Fibroblast of skin of scalp (primary cell): ENCODE measurements at places on chromosomes 16 and 17.

- no peak for DNase-seq
Measured at GRCh38 chr16:15843635-15844279, 13.1 kb downstream of the MYH11 start.

DNA sequence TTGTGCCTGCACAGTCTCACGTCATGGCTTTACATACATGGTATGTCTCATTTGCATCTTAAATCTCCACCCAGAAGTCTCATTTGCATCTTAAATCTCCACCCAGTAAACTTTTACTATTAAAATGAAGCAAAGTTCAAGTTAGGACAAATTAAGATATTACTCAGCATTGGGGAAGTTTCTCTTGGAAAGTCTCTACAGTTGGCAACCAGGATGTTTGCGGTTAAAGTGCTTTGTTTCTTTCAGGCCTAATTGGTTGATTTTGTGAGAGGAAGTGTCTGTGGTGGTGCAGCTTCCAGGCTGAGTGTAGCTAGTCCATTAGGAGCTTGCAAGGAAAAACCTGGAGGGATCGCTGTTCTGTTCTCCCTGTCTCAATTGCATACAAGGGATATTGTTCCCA lies 1373.3 kb upstream of the GOT2 start:
- DNase-seq = peak; percentile 68

DNA sequence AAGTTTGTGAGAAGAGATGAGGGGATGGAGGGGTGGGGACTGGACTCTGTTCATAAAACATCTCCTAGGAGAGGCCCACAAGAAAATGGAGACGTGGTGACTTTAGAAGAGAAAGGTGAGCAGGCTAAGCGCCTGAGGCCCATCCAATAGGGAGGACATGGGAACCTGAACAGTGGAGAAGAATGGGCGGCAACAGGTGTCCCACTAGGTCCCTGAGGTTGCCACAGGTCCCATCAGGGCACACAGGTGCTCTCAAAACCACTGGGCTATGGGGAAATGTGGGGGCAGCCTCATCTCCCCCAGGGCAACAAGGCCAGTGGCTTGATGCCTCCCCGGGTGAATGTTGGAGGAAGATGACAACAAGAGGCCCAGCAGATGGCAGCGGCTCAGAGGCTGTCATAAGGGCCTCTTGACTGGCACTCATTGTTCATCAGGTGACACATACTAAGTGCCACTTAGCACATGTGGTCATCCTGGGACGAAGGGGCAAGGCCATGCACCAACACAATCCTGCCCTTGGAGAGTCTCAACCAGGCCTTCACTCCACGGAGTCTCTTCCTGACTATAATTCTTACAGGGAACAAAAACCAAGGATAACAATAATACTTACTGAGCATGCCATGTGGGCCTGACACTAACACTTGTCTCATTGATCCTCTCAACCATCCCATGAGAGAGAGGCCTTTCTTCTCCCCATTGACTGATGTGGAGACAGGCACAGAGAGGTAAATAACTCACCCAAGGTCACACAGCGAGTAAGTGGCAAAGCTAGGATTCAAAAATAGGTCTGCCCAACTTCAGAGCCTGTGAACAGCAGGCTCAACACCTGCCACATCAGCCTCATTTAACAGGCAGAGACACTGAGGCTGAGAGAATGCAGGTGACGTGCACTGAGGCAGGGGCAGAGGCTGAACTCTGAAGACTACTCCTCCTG lies 38.0 kb downstream of the CUEDC1 start:
- DNase-seq = no peak

- no peak for DNase-seq
Measured at GRCh38 chr16:47956916-47957315, 198.9 kb downstream of the ABCC12 start.

GRCh38 chr16:339680-340079 lies 12.8 kb downstream of the AXIN1 start:
- no peak for DNase-seq

GRCh38 chr16:87178977-87179376 lies 138.2 kb downstream of the C16orf95 start:
- peak; percentile 73 for DNase-seq

DNA sequence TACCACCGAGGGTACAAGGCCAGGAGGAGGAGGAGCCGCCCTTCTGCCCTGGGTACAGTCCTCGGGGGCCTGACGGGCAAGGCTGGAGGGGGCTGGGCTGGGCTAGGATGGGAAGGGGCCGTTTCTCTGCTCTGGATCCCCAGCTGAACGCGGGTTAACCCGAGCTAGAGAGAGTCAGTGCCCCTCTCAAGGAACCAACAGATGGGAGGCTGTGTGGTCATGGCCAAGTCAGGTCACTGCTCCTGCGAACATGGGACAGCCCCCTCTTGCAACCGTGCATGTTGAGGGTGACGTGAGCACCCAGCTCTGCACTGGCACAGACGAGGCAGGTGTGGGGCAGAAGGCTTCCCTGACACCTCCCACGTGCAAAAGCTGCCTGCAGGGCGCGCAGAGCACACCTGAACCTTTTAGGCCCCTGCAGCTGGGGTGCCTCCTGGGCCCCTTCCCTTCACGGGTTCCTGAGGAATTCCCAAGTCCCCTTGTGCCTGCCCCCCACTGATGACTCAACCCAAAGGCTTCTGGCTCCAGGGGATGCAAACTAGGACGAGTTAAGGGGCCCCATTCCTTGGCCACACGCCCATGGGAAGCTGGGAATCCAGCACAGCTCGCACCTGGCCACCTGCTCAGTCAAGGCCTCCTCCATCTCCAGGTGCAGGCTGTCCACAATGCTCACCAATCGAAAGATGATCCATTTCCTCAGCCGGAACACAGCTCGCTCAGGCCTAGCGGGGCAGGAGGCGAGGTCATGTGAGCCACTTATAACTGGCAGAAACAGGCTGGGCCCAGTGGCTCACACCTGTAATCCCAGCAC lies 6.3 kb downstream of the MYBBP1A start:
- DNase-seq = no peak

- no peak for DNase-seq
Measured at GRCh38 chr16:85501900-85502299, 111.2 kb upstream of the GSE1 start.

- DNase-seq = no peak
Measured at GRCh38 chr16:85869785-85870558, 29.0 kb upstream of the IRF8 start.

DNA sequence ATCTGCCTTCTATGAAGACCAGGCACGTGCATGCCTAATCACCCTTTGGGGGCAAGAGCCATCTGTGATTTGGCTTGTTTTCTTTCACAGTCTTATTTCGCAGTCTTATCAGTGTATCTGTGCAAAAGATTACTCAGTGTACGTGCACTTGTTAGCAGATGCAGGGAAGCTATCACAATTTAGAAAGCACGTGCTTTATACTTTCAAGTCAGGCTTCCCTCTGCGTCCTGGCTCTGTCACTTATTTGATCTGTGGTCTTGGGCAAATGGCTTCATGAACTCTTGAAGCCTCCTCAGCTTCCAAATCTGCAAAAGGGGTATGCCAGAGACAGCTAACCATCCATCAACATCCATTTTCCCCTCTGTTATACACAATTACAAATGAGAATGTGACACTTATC lies 246.4 kb downstream of the XYLT1 start:
- no peak for DNase-seq

DNA sequence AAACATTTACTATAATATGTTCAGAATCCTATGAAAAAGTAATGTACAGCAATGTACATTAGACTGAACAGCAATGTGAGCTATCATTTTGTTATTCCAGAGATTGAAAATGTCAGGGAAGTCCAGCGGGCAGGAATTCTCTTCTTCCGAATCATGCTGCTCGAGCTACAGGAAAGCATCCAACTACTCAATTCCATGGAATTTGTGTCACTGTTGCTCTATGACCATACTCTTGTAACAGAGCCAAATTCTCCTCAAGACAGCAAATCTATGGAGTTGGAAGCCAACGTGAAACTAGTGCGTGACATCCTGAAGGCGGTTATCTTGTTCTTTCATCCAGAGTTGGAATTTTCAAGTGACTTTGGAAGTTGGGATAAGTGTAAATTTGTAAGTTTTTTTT lies 24.8 kb upstream of the NSRP1 start:
- DNase-seq = peak; percentile 96

DNA sequence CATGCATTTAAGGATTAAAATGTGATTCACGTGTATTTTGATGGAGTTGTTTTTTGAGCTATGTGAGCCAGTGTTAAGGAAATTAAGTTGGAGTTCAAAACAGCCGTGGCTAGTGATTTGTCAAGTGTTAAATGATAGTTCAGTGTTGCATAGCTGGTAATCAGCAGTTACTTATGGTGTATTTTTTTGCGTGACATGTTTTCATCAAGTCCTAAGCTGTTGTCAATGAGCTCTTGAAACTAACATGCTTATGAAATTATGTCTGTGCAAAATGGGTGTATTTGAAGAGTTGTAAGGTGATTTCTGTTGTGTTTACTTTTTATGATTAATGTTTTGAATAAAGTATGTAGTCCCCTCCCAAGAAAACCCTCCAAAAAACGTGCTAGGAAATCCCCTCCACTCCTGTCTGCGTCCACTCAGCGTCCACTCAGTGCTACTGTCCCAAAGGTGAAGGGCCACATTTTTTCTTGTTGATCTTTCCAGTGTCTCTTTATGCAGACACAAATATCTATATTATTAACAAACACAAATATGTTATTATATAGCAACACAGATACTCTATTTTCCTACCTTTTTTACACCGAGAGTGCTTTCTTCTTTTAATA lies 30.0 kb downstream of the USP10 start:
- DNase-seq = no peak

GRCh38 chr17:32596206-32596605 lies 109.4 kb downstream of the CDK5R1 start:
- no peak for DNase-seq

DNA sequence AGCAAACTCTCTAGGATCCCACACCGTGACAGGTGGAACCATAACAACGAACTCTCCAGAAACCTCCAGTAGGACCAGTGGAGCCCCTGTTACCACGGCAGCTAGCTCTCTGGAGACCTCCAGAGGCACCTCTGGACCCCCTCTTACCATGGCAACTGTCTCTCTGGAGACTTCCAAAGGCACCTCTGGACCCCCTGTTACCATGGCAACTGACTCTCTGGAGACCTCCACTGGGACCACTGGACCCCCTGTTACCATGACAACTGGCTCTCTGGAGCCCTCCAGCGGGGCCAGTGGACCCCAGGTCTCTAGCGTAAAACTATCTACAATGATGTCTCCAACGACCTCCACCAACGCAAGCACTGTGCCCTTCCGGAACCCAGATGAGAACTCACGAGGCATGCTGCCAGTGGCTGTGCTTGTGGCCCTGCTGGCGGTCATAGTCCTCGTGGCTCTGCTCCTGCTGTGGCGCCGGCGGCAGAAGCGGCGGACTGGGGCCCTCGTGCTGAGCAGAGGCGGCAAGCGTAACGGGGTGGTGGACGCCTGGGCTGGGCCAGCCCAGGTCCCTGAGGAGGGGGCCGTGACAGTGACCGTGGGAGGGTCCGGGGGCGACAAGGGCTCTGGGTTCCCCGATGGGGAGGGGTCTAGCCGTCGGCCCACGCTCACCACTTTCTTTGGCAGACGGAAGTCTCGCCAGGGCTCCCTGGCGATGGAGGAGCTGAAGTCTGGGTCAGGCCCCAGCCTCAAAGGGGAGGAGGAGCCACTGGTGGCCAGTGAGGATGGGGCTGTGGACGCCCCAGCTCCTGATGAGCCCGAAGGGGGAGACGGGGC lies 1.3 kb downstream of the SPN start:
- DNase-seq = no peak

DNA sequence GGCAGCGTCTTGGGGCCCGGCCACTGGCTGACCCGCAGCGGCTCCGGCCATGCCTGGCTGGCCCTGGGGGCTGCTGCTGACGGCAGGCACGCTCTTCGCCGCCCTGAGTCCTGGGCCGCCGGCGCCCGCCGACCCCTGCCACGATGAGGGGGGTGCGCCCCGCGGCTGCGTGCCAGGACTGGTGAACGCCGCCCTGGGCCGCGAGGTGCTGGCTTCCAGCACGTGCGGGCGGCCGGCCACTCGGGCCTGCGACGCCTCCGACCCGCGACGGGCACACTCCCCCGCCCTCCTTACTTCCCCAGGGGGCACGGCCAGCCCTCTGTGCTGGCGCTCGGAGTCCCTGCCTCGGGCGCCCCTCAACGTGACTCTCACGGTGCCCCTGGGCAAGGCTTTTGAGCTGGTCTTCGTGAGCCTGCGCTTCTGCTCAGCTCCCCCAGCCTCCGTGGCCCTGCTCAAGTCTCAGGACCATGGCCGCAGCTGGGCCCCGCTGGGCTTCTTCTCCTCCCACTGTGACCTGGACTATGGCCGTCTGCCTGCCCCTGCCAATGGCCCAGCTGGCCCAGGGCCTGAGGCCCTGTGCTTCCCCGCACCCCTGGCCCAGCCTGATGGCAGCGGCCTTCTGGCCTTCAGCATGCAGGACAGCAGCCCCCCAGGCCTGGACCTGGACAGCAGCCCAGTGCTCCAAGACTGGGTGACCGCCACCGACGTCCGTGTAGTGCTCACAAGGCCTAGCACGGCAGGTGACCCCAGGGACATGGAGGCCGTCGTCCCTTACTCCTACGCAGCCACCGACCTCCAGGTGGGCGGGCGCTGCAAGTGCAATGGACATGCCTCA lies 773 bp downstream of the NTN3 start:
- no peak for DNase-seq

GRCh38 chr17:43536236-43536992 lies 9.7 kb downstream of the ETV4 start:
- DNase-seq = peak; percentile 89

- no peak for DNase-seq
Measured at GRCh38 chr16:30750201-30750600, 2.0 kb downstream of the PHKG2 start.

- DNase-seq = no peak
Measured at GRCh38 chr17:78923660-78924453, 1.3 kb downstream of the TIMP2 start.

GRCh38 chr17:59832883-59833379 lies 59.8 kb downstream of the TUBD1 start:
- no peak for DNase-seq

GRCh38 chr17:34252095-34252443 lies 3.0 kb upstream of the CCL2 start:
- DNase-seq = no peak

- peak; percentile 18 for DNase-seq
Measured at GRCh38 chr17:34756637-34757021, 177.2 kb downstream of the TMEM132E start.

- DNase-seq = no peak
Measured at GRCh38 chr16:61946019-61946418, 90.2 kb downstream of the CDH8 start.

GRCh38 chr16:2753733-2754020 lies 1.2 kb downstream of the SRRM2 start:
- no peak for DNase-seq

- no peak for DNase-seq
Measured at GRCh38 chr17:49574323-49574781, 1.3 kb upstream of the NXPH3 start.

- DNase-seq = no peak
Measured at GRCh38 chr17:36943250-36944191, 5.2 kb upstream of the AATF start.

DNA sequence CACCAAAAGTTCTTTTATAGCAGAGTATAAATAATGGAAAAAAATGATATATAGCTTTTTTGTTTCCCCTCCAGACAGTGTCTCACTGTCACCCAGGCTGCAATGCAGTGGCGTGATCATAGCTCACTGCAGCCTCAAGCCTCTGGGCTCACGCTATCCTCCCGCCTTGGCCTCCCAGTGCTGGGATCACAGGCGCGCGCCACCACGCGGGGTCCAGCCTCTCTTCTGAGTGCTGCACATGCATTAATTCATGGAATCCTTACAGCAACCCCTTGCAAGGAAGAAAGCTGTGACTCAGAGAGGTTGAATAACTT lies 18.0 kb upstream of the ZNF629 start:
- no peak for DNase-seq
